ENCODE measurements at places on chromosomes 1 and 21. TPM values are rescaled to one million over a fixed set of nuclear protein-coding genes. Genes with fewer than 3 reads are reported as not detected.

The COL9A2 gene
- 3.8 TPM for total RNA-seq

The VANGL2 gene
- 0.20 TPM for total RNA-seq

The LRRC39 gene
- total RNA-seq: 1.4 TPM

The PAX7 gene
- total RNA-seq: not detected

GRCh38 chr1:103447471-103447870 is 78.0 kb upstream of the RNPC3 start:
- no peak for DNase-seq
- H3K4me1 ChIP-seq: no peaks in the 10 kb centered on the region

GRCh38 chr1:223844787-223845036 is 1.0 kb downstream of the TP53BP2 start:
- peaks cover 19% of the 10 kb centered on the region for H3K4me1 ChIP-seq
- H3K27ac ChIP-seq: peak overlapping the region; percentile 87
- no peaks in the 10 kb centered on the region for H3K27me3 ChIP-seq
- H3K36me3 ChIP-seq: no peaks in the 10 kb centered on the region
- peak overlapping the region; percentile 79 for H3K4me3 ChIP-seq

GRCh38 chr21:36551321-36551720 is 71.4 kb upstream of the CLDN14 start:
- no peak for DNase-seq
- no peak overlapping the region for H3K4me3 ChIP-seq
- peaks cover 38% of the 10 kb centered on the region for H3K27me3 ChIP-seq
- no peak overlapping the region for H3K27ac ChIP-seq
- no peaks in the 10 kb centered on the region for H3K36me3 ChIP-seq
- H3K4me1 ChIP-seq: no peaks in the 10 kb centered on the region

DNA sequence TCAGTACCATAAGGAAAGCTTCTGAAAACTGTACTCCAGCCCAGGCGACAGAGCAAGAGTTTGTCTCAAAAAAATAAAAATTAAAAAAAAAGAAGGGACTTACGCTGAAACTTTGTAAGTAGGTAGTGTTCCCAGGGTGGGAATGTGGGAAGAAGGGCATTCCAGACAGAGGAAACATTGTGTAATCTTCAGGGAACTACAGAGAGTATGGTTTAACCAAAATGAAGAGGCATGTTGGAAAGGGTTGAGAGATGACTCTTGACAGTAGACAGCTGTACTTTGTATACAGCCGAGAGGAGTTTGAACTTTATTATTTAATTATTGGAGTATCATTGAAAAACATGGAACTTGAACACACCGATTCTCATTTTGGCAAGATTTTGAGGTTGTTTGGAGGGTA is 43.0 kb downstream of the PPP2R5A start:
- no peak overlapping the region for H3K27ac ChIP-seq
- no peak overlapping the region for H3K4me3 ChIP-seq
- DNase-seq: no peak
- H3K36me3 ChIP-seq: peaks cover 20% of the 10 kb centered on the region

DNA sequence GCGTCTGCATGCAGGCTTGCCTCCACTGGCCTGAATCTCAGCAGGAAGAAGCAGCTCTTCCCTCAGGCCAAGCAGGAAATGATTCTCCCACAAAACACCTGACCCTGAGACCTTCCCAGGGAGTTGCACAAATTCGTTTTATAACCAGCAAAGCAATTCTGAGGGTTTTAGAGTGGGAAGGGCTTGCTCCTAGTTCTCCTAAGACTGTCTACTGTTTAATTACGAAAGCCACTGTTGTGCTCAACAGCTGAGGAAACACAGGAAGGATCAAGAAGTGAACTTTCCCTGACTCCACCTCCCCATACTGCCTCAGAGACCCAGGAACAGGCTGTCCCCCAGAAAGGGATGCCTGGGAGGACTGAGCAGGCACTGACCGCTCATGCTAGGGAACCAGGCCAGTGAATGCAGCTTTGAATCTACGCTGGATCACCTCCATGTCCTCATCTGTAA is 37.0 kb upstream of the PUM1 start:
- H3K36me3 ChIP-seq: no peaks in the 10 kb centered on the region
- no peak for DNase-seq
- H3K4me3 ChIP-seq: no peak overlapping the region
- H3K4me1 ChIP-seq: no peaks in the 10 kb centered on the region
